ENCODE measurements at places on chromosomes 5 and 9.

- no peak for DNase-seq
Observed at GRCh38 chr9:113632776-113633590, 169.5 kb downstream of the RGS3 start.

- no peak for DNase-seq
Observed at GRCh38 chr5:10091701-10092100, 158.0 kb downstream of the ATPSCKMT start.

DNA sequence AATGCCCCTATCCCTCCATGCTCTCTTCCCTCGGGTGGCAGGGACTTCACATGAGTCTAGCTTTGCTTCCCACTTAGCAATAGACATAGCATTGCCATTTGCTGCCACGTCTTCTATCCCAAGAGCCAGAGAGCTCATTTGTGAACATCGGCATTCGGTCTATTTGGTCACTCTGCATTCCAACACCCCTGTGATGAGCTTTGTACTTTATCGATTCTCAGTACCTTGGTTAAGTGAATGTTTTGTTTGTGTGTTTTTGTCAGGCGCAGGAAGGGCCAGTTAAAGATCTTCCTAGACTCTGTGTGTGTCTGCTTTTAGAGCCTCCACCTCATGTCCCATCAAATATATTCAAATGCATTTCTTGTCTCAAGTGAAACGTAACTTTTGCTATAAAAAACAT is 141.7 kb downstream of the TARS1 start:
- no peak for DNase-seq

DNA sequence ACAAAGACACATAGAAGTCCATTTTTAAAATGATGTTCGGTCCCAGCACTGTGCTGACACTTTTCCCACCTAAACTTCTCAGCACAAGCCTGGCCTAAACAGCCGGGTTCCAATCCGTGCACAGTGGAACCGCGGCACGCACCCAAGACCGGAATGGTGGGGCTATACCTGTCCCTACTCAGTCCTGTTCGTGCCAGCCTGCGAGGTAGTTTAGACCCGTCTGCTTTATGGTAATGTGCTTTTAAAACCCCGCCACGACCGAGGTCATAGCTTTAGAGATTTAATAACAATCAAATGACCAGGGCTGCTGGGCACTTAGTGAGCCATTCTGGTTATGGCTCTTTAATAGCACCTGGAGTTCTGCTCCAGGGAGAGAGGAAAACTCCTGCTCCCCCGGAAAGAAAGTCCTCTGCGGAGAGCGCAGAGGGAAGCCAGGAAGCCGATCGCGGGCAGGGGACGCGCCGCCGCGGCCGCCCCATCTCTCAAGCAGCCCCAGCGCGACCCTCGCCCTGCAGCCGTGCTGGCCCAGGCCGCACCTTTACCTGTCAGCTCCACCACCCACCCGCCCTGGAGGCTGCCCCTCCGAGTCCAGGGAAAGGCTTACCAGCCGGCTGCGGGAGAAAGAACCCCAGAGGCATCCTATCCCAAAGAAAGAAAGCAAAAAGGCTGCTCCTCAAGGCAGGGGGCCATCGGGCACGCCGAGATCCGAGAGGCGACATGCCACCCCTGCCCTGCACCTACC is 511 bp downstream of the ARL15 start:
- peak; percentile 73 for DNase-seq

- no peak for DNase-seq
Observed at GRCh38 chr5:139459451-139459934, 3.0 kb downstream of the ECSCR start.

DNA sequence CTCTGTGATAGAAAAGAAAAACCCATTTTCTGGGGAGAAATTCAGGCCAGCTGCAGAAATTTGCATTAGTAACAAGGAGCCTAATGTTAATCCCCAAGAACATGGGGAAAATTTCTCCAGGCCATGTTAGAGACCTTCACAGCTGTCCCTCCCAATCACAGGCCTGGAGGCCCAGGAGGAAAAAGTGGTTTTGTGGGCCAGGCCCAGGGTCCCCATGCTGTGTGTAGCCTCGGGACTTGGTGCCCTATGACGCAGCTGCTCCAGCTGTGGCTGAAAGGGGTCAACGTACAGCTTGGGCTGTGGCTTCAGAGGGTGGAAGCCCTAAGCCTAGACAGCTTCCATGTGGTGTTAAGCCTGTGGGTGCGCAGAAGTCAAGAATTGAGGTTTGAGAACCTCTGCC is 27.0 kb upstream of the C7 start:
- DNase-seq: no peak

- DNase-seq: no peak
Observed at GRCh38 chr5:132002757-132003156, 8.7 kb downstream of the ACSL6 start.

- no peak for DNase-seq
Observed at GRCh38 chr5:157689942-157690689, 18.8 kb downstream of the C5orf52 start.

DNA sequence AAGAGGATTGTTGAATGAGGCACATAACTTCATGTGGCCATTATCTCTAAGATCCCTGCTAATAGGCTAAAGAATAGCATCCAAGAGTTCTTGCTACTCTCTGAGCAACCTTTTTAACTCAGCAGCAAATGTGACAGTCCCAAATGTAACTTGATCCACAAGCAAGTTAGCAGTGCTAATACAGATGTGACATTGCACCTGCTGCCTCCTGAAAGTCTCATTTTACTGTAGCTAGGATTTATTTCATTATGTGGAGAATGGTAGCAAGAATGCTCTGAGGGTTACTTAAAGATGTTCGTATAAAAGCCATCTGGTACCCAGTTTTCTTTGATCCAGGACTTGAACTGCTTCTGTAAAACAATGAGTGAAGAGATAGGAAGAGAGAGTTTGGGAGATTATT is 45.8 kb downstream of the CDH10 start:
- DNase-seq: peak; percentile 35

DNA sequence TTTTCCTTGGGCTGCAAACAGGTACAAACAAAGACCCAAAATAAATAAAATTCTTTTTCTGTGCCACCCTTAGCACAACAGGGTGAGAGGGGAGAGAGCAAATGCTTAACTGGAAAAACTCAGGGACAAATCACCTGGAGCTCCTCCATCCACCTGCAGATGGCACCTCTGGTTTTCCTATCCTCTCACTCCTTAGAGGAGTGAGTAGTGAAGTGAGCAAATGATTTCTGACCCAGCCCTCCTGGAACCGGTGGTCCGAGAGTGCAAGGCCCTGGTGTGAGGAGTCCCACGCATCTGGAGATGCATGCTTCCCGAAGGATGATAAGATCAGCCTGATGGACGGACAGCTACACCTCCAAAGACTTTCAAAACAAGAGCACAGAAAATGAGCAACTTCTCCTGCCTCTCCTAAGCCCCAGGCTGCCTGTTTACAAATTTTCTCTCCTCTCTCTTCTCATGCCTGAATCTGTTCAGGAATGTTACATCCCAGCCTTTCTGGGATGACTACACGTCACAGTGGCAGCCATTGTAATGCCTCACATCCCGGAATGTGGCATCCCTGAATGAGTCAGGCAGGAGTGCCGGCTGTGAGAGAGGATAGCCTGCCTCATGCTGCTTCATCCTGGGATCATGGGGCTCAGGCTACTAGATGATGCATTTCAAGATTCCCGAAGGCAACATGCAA is 86.4 kb downstream of the ADRB2 start:
- no peak for DNase-seq

GRCh38 chr5:179115845-179116524 is 55.8 kb downstream of the ZNF354C start:
- no peak for DNase-seq

DNA sequence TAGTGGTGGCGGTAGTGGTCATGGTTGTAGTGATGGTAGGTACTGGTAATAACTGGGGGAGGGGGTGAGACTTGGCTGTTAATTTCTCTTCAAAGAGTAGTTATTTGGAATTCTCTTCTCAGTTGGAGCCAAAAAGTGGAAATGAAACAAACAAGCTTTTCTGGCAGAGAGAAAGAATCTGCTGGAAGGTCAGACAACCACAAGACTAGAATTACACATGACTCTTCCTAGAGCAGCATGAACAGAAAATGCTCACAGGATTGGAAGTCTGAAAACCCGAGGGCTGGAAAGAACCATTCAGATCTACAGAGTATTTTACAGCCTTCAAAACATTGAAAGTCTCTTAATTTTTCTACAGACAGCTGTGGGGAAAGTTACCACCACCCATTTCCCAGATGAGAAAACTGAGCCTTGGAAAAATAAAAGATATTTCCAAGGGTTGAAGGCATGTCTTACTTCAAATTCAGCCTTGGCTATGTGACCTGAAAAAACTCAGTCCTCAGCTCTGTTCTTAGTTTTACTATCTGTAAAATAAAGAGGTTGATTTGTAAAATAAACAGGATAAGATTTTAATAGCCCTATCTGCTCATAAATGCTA is 42.9 kb upstream of the TRIM32 start:
- DNase-seq: no peak

DNA sequence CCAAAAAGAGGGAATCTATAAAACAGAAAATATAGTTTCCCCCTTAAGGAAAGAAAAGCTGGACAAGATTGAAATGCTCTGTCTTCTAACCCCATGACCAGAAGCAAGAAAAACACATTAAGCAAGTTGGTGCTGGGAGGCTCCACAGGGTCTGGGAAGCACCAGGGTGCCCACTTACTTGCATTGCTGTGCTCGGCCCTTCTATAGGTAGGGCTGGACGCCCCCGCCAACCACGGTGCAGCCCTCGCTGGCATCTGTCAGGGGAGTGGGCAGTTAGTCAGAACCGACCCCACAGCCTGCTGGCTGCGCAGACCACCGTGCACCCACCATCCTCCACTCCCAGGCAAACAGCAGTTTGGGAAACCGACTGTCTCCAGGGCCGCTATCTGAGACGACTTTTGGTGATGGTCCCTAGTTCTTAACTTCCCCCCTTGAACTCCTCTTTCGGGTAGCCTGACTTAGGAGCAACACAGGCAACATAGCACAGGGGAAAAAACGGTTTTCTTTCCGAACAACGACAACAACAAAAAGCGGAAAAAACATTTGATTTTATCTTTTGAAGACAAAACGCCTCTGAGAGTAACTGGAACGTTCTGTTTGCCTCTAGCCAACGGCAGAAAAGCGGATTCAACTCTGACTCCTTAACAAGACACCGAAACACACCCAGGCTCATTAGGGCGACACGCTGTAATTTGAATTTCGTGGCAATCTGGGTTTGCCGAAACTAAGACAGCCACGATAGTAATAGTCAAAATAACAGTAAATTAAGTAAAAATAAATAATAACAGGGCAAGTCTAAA is 3.9 kb downstream of the IRX2 start:
- no peak for DNase-seq

- no peak for DNase-seq
Observed at GRCh38 chr5:91977579-91977978, 594.5 kb upstream of the ARRDC3 start.

GRCh38 chr5:8434501-8434900 is 565.6 kb downstream of the MTRR start:
- DNase-seq: no peak

DNA sequence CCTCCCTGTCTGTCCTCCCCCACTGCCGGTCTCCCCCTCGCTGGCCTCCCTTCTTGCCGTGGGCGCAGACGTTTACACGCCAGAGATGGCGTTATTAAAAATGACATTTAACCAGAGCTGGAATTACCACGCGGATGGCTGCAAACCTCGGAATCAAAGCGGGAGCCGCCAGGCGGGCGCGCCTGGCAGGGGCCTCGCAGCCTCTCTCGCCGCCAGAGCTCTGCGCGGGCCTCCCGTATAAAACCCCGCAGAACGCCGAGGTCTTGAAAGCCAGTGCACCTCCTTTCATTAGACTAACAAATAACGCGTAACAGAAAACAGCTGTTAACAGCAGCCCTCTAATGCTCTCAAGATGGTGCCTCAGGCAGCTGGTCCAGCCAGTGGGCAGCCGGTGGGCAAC is 10.2 kb downstream of the PRRX2 start:
- DNase-seq: no peak

GRCh38 chr5:14178671-14179211 is 35.6 kb downstream of the TRIO start:
- no peak for DNase-seq

DNA sequence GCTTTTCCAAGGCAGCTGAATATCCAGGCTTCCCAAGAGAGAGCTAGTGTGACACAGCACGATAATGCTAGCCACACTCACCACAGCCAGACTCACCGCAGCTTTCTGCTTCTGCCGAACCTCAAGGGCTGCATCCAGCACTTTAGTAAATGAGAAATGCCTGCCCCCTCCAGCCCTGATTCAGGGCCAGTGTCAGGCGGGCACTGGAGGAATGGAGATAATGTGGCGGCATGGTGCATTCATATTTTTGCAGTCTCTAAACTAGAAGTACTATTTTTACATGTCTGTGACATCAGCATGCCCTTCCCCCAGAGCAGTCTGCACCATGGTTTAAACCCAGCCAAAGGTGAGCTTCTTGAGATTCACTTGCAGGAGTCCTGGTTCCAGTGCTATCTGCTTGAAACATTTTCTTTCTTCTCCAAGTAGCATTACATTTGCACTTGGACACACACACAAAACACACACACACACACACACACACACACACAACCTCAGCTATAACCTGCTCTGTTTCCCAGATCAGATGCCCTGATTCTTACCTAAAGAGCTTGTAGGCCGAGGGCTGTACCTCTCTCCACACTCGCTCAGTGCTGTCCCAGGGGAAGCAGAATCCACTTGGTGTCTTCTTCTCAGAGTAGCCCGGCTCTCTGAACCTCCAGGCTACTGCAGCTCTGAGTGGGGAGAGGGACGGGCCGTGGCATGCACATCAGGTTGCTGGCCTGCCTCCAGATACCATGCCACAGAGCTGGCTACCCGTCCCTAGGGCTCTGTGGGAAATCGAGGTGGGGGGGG is at the start of gene FGF1:
Gene FGF1, minus strand, starts transcription at position 673 of the 792 bp plus-strand sequence. CDS start 71,963 bp downstream, outside the sequence.
- no peak for DNase-seq

- peak; percentile 84 for DNase-seq
Observed at GRCh38 chr9:104863180-104863883, 64.6 kb downstream of the ABCA1 start.

DNA sequence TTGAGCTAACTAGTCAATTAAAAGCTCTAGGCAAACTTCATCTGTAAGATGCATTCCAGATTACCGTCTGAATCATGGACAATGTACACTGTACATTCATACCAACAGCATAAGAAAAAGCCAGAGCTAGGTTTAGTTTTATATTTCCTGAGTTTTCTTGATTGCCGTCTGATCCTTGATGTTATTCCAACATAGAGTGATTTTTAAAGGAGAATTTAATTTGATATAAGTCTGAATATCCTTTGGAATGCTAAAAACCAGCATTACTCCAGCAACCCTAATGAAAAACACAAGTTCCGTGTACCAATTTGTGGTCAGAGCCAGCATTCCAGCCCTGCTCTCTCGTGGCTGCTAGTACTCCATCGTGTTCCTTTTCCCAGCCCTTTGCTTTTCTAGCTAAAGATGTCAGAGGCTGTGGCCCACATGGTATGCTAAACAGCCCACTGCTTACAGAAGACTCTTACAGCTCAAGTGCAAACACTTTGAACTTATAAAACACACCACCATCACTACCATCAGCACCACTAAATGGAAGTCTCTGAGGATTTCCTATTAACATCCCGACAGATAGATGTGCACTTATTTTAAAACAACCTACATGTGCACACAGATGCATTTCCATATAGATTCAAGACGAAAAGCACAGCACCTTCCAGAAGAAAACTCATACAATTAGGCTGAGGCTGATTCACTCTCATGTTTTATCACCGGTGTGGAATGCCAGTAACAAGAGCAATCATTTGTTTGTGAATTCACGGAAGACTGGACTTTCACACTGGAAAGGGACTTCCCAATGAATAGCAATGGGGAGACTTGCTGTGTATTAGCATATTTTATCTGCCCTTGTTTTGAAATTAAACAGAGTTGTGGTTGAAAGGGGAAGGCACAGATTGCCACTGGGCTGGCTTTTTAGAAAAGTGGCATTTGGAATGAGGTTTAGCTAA is 246.9 kb upstream of the GAS1 start:
- no peak for DNase-seq
